ENCODE measurements at places on chromosomes 6 and 20.

- DNase-seq = no peak
These were observed 14.6 kb upstream of the HLA-G start for GRCh38 chr6:29813066-29813465.

DNA sequence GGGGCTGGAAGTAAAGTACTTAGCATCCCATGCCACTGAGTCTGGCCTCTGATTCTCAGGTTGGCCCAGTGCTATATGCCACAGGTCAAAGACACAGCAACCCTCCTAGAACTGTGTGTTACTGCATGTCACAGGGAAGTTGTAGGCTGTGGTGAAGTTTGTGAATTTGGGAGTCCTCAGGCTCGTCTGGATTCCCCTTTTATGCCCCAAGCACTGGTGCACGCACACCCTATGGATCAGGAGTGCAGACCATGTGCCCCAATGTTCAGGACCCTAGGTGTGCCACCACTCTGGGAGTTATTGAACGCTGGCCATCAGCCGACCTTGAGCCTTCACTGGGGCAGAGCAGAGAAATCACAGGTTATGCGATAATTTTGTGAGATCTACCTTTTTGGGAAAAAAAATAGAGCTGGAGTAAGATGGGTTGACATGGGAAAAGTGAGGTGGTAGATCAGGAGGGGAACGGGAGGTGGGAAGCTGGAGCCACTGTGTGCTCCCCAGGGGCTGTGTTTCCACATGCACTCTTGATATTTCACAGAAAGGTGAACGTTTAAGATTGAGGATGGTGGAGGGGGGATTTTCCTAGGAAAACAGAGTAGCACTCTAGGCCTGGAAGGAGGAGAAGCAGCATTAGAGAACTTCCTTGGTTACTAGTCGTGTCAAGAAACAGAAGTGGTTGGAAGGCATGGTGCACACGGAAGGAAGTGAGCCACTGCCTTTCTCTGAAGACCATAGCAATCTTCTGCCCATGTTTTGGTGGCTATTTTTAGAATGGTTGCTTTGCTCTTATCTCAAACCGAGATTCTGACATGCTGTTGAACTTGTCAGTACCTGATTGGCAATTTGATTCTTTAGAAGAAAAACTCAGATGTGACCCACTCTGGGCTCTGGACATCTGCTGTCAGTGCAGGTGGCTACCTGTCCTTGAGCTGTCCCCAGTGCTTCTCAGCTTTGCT, 44.1 kb downstream of the DUSP22 start:
- no peak for DNase-seq

GRCh38 chr20:50320901-50321796, 130.5 kb downstream of the CEBPB start:
- DNase-seq = no peak

GRCh38 chr6:32370505-32370904, 1.2 kb downstream of the TSBP1 start:
- DNase-seq = no peak

- no peak for DNase-seq
These were observed 164.2 kb upstream of the TCF21 start for GRCh38 chr6:133724726-133725125.

DNA sequence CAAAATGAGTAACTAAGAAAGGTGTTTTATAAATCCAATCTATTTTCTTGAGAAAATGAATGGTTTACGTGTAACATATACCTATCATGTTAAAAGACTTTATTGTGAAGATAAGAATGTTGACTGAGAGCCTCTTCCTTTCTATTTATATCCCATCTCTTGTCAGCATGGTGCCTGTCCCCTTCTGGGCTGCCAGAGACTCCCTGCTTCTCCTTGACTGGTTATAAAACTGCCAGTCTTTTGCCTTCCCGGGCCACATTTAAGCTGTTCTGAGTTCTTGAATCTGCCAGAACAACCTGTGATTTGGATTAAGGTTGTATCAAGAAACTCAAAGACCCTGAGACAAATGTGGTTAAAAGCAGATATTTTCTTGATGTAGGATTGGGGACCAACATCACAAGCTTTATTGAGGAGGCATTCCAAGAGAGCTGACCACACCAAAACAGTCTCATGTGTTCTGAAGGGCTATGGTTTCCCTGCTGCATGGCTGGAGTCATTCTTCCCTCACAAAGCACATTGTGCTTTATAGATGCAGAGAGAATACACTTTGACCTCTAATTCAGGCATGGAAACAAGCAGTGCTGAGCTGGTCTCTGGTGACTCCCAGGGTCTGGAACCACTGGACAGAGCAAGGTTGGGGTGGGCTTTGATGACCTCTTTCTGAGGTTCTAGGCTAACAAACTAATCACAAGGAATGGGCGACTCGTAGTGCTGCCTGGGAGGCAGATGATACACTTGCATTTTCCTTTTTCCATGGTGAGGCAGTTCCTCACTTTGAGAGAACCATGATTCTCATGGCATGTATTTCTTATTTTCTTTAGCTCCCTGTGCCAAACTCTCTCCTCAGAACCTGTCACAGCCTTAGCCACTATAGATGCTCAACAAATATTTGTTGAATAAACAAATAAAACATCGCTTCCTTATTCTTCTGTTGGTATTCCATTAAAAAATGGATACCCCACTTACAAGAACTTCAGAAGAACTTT, 205.0 kb upstream of the PREP start:
- DNase-seq = no peak

DNA sequence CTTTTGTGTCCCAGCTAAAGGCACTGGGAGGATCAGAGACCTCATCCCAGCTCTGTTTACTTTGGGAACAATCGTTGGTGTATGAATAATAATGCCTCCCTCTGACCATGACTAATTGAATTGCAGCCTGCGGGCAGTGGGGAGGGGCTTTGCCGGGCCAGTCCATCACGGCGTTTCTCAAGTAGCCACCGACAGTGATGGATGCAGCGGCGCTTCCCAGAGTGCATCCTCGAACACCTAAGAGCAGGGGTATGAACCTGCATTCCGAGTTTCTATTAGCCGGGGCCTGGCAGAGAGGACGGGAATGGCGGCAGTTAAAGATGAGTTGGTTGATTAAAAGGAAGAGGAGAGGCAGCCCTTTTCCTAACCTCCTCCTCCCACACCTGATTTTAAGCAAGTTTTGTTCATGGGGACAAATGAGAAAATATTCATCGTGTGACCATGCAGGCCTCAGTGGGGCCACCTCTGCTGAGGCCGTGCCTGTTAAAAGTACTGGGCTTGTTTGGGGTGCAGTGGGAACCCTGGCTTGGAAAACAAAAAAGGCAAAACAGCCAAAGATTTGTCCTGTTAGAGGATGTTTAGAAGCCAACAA, 154.1 kb downstream of the FOXA2 start:
- no peak for DNase-seq

- no peak for DNase-seq
These were observed 90.4 kb downstream of the TNFAIP3 start for GRCh38 chr6:137957471-137957870.

- DNase-seq = no peak
These were observed 10.6 kb upstream of the RBBP8NL start for GRCh38 chr20:62437927-62438326.

DNA sequence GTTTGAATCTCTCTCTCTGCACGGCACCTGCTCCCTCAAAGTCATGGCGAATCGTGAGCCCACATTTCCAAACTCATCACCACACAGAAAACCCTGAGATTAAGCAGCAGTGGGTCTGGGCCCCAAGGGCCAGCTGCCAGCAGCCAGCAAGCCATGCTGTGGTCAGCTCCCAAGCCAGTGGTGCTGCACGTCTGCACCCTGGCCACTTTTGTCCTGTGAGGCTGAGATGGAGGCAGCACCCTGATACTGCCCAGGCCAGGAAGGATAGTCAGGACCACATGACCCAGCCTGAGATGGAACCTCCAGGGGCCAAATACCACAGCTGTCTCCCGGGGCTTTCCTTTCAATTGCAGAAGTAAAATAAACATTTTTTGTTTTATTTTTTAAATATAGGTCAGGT, 93.9 kb downstream of the PRND start:
- no peak for DNase-seq

GRCh38 chr6:54897462-54898189, 51.1 kb downstream of the FAM83B start:
- DNase-seq = no peak

GRCh38 chr6:103177791-103178190, 1681.9 kb downstream of the HACE1 start:
- DNase-seq = no peak

DNA sequence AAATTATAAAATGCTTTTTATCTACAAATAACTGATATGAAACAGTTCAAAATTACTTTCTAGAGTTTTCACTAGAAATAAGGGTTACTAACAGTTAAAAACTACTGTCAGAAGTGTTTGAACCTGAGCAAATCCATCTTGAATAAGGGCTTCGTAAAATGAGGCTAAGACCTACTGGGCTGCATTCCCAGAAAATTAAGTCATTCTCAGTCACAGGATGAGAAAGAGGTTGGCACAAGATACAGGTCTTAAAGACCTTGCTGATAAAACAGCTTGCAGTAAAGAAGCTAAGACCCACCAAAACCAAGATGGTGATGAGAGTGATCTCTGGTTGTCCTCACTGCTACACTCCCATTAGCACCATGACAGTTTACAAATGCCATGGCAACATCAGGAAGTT, 93.7 kb downstream of the PLG start:
- no peak for DNase-seq

DNA sequence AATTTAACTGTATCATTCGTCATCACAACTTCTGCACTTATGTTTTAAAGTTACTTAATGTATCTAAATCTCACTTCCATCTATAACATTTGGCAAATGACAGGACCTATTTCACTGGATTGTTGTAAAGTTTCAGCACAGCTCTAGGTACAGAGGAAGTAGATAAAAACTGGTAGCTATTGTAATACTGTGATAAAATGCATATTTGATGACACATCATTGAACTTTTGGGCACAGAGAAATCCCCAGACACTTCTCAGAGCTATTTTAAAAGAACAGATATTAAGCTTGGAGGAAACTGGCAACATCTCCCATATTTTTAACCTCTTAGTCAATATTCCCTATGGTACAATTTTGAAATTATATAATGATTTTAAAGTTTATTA, 138.7 kb downstream of the RFPL4B start:
- DNase-seq = no peak

DNA sequence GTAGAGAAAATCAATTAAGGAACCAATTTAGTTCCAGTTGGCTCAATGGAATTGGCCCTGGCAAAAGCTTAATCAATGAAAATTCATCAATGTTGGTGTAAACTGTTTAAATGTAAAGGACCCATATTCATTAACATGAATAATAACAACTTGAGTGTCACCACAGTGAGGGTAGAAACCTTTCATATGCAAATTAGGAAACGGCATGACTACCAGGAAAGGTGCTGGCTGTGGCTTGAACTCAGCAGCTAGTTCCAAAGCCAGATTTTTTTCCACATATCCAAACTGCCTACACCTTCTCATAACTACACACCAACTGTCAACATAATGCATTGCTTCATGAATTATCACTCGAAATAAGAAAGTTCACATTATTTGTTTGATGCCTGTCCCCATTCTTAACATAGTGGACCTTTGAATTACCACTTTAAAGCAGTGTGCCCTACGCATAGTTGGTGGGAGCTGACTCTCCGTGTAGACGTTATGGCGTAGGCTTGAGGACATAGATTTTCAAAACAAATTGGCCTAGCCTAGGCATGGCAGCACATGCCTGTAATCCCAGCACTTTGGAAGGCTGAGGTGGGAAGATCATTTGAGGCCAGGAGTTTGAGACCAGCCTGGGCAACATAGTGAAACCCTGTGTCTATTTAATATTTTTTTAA, 19.7 kb downstream of the PBOV1 start:
- no peak for DNase-seq

- DNase-seq = no peak
These were observed 35.4 kb downstream of the AGPAT4 start for GRCh38 chr6:161238500-161238899.

GRCh38 chr6:139338795-139339194, 35.7 kb downstream of the CITED2 start:
- no peak for DNase-seq

GRCh38 chr6:143362192-143362558, 88.3 kb downstream of the ADAT2 start:
- no peak for DNase-seq

DNA sequence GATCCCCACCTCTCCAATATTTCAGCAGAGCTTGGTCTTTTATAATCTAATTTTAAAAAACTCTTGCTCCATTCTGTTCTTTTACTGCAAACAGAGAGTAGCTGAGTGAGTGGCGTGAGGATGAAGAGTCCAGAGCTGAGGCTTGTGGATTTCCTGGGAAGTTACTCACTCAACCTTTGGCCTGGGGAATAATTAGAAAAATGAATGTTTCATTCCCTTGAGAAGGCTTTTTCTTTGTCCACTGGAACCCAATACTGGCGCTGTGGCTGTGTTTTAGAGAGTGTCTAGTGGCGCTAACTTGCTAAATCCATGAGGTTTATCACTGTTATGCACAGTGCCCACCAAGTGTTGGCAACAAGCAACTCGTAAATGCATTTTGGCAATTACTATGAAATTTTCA, 251.5 kb downstream of the HIVEP2 start:
- no peak for DNase-seq

- DNase-seq = no peak
These were observed 25.3 kb downstream of the SLC35A1 start for GRCh38 chr6:87498048-87498447.

DNA sequence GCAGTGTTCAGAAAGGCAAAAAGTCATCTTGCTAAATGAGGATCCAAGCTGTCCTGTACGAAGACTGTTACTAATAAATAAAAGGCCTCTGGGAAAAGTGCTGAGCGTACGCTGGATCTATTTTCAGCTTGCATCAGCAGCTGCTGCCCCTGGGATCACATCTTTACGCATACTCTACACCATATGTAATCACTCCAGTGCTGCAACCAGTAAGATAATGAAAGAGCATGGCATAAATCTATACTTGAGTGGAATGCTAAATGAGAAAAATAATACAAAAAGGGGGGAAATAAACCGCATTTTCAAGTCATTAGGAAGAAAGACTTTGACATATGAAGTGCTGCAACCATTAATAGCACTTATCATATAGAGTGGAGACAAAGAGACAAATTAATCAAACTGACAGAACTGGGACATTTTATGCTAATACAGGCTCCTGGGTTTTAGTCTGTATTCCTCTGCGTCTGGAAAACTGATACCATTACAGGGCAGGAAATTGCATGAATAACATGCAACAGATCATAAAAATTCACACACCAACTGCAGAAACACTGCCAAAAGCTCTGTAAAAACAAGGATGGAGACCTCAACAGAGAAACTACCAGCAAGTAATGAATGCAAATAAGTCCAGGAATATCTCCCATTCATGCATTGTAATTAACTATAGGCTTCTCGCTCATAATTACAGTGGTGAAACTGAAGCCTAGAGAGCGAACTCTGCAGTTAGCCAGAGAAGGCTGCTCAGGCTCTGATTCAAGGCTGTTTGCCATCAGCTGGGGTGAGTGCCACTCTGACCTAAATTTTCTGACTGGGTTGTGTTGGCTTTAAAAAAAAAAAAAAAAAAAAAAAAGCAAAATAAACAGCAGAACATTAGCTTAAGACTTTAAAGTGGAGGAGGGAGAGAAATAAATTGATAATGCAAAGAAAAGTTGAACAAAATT, 83.8 kb downstream of the GJA10 start:
- DNase-seq = no peak
